ENCODE measurements at places on chromosomes 7 and 10.

DNA sequence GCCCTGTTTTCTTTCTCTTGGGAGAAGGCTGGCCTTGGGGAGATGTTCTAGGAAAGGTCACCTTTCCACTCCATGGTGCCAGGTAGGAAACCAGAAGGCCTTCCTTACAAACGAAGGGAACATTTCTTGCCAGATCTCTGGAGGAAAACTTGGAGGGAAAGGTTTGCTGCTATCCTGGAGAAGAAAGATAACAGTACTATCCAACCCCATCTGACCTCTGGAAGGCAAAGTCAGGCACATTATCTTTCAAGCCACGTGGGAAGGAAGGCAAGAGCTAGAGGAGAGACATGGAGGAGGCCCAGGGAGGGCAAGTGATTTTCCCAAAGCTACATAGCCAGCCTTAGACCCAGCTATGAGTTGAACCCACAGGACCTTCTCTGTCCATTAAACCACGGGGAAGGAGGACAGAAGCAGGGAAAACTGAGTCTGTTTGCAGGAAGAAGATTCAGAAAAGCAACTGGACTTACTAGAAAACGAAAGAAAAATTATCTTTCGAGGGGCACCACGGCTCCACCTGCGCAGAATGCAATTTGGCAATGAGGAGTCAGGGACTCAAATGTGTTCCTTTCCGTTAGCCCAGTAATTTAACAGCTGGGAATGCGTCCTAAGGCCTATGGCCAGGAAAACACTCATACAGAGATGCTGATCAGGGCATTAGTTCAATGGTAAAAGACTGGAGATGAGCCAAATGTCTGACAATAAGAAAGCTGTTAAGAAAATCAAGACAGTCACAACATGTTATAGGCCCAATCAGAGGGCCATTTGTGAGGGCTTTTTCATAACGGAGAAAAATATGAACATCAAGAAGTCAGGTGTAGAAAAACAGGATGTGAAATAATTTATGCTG lies 32.0 kb upstream of the PSAP start:
- DNase-seq, result no peak

- DNase-seq, result no peak
Observed at GRCh38 chr10:17256627-17257026, 28.6 kb downstream of the VIM start.

GRCh38 chr7:14760730-14761478 lies 141.6 kb downstream of the DGKB start:
- no peak for DNase-seq

DNA sequence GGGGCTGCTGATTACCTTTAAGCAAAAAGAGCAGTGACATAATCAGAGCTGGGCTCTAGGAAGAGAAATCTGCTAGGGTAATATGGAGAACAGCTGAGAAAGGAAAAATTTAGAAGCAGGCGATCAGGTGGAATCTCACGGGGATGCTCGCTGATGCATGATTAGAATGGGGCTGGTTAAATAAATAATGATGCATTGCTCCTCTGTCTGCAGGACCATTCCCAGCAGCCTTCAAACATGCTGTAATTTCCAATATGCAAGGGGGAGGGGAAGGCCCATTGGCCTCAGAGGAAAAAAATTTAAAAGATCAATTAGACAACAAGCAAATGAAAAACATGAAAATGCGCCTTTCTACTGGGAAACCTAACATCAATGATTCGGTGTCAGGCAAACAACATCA lies 65.6 kb upstream of the C10orf90 start:
- DNase-seq, result no peak

DNA sequence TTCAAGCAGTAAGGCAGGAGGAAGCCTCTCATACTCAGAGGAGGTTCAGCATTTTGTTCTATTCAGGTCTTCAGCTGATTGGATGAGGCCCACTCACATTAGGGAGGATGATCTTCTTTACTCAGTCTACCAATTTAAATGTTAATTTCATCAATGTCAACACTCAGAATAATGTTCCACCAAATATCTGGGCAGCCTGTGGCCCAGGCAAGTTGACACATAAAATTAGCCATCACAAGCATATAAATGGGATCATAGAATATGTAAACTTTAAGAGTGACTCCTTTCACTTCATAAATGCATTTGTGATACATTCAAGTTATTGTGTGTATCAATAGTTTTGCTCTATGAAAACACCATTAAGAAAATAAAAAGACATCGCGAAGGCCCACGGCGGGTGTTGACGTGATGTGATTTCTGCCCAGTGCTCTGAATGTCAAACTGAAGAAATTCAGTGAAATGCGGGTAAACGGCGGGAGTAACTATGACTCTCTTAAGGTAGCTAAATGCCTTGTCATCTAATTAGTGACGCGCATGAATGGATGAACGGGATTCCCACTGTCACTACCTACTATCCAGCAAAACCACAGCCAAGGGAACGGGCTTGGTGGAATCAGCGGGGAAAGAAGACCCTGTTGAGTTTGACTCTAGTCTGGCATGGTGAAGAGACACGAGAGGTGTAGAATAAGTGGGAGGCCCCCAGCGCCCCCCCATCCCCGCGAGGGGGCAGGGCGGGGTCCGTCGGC lies 536.1 kb upstream of the AUTS2 start:
- DNase-seq, result no peak

DNA sequence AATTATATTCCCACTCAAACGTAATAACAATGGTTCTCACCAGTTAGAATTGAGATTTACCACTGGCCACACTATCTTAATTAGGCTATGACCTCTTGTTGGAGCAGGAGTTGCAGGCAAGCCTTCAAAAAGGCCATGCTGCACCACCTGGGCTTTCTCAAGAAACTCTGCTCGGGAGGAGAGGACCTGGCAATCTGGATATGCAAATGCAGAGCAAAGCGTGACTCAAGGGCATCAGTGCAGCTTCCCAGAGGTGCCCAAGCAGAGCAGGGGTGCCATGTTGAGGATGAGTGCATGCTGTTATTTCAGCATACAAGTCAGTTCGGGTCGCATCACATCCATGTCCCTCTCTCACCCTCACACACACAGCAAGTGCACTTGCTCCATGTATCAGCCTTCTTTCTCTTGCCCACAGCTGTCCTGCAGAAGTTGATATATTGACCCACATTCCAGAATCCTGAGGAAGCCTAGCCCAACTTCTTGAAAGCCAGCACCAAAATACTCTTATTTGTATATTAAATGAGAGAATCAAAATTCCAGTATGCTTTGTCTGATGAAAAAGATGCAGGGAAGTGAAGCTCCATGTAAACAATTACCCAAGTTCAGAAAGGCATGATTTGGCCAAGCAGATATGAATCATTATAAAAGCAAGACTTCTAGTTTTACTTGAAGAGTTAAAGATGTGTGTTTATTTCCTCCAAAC lies 55.7 kb upstream of the IL6 start:
- DNase-seq, result no peak

GRCh38 chr7:42381161-42381560 lies 144.2 kb upstream of the GLI3 start:
- DNase-seq, result no peak

DNA sequence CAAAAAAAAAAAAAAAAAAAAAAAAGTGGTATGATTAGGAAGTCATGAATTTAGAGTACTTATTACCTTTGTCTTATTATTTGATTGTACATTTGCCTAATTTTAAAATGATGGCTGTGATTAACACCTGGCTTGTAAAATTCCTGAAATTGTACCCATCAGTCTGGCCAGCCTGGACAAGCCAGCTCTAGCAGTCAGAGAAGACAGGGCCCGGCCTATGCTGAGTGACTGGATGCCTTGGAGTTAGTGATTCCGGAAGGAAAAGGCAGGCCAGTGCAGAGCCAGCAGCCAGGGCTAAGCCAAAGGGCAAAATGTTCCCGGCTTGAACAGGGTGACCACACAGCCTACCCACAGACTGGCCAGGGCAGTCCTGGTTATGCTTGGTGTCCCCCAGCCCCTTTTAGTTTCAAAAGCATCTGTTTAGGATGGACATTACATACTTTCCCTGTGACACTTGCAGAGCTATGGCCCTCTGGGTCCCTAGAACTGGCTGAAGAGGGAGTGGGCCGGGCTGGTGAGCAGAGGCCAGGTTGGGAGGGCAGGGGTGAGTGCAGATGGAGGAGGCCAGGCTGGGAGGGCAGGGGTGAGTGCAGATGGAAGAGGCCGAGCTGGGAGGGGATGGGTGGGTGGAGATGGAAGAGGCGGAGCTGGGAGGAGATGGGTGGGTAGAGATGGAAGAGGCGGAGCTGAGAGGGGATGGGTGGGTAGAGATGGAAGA lies 61.7 kb downstream of the PROSER2 start:
- no peak for DNase-seq

DNA sequence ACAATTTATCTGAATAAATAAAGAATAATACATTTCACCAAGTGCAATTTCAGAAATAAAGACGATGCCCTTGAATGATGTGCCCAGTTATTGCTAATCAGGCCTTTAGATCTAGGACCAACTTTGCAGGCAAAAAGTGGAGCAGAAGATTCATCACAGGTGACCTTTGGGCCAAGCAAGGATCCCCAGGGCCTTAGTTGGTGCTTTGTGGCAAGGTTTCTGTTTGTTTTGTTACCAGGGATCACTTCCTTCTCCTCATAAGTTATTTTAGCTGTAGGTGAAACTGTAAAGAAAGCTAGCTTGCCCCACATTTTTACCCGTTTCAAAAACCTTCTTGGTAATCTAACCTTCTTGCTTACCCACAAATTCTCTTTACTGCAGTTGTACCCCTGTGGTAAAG lies 323.2 kb downstream of the NEBL start:
- DNase-seq, result no peak

- no peak for DNase-seq
Observed at GRCh38 chr10:90784771-90785170, 73.1 kb downstream of the HTR7 start.

- DNase-seq, result no peak
Observed at GRCh38 chr10:61139592-61139953, 195.6 kb upstream of the RHOBTB1 start.

DNA sequence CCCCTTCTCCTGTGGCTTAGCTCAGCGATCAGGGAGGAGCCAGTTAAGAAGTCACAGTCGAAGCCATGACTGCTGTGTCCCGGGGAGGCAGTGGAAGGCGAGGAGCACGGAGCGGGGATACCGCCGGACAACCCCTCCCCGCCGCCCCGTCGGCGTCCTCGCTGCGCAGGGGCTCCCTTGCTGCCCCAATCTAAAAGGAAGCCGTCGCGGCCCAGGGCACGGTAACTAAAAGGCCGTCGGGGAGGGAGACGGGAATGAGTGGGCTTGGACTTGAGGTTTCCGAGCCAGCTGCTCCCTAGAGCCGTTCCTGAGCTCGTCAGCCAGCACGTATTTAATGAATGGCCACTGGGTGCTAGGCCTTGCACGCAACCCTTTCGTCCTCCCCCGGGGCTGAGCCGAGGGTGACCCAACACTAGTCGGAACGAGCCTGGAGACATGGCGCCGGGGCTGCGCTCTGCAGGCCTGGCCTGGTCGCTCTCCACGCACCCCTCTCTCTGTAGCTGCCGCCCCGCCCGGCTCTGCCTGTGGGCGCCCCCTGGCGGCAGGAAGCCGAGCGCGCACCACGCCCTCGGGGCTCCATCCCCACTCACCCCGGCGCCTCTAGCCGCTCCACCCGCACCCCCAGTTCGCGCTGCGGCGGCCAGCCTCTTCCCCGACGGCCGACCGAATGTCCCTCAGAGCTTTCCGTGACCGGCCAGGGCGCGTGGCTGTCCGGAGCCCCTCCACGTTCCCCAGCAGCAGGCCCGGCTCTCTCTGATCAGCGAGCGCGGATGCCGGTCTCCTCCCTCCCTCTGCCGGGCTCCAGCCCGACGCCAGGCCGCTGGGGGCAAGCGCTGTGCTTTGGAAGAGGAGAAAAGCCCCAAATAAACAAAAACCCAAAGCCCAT lies 29.3 kb upstream of the KCNK18 start:
- no peak for DNase-seq

DNA sequence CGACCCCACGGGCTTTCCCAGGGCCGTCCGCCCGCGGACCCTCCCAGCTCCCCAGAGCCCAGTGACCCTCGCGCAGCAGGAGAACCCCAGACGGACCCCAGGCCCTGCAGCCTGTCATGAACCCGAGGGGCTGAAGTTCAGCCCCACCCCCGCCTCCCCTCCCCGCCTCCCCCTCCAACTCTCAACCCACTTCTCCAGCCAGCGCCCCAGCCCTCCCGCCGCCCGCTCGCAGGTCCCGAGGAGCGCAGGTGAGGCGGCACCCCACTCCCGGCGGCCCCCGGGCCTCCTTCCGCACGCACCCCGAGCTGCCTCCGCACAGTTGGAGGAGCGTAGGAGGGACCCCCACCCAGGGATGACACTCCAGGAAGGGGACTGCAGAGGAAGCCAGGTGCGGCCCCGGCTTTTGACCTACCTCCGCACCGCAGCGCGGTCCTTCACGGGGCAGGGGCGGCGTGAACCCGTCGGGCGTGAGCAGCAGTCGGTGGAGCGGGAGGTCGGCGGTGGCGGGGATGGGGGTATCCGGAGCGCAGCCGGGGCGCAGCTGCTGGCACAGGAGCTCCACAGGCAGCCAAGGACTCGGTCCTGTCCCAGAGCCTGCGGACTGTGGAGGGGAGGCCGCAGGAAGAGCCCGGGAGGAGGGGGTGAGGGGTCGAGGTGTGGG lies at the start of gene TMEM176A:
TSS of gene TMEM176A (plus strand) at position 189 of the 661 bp plus-strand sequence. CDS start 782 bp downstream, outside the sequence.
- no peak for DNase-seq

DNA sequence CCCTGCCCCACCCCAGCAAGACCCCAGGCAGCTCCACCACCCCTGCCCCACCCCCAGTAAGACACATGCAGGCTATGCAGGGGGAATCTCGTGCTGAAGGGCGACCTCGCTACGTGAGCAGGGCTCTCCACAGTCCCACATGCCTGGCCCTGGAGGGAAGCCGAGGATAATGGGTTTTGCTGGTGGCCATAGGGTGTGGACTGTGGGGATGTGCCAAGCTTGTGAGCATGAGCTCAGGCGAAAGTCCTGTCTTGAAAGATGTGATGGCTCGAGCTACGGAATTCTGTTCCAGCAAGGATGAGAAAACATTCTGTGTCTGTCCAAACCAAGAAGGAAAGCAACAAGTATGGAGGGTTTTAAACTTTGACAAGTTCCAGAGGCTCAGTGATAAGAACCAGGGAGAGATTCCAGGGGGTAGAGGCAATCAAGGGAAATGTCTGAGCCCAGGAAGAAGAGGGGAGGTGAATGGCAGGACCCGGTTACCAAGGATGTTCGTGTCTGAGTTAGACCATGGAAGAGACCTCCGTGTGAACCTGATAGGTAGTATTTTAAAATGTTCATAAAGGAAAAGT lies 63.1 kb downstream of the PYROXD2 start:
- no peak for DNase-seq

- DNase-seq, result no peak
Observed at GRCh38 chr7:22348379-22348778, 8.6 kb downstream of the RAPGEF5 start.

DNA sequence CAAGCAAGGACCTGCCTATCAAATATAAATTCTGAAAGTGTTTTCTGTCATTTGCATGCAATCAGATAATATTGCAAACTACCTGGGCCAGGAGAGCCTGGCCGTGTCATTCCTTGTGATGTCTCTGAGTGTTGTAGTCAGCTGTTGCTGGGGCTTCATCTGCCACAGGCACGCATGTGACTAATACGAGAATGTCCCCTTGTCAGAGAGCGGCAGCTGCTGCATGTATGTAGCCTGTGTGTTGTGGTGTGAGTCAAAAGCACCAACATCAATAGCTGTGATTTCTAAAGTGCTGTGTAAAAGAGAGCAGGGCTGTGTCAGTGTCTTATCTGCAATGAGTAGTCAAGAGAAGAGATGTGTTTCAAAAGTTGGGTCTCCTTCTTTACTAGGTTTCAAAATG lies 155.4 kb downstream of the POU6F2 start:
- no peak for DNase-seq

GRCh38 chr7:148914208-148914777 lies 30.2 kb upstream of the EZH2 start:
- DNase-seq, result no peak

- no peak for DNase-seq
Observed at GRCh38 chr7:102045681-102046372, 228.4 kb downstream of the CUX1 start.
